ENCODE measurements at places on chromosomes 2 and 18.
A peak's percentile ranks its signal among the peaks of the same experiment; 100 is the strongest.

DNA sequence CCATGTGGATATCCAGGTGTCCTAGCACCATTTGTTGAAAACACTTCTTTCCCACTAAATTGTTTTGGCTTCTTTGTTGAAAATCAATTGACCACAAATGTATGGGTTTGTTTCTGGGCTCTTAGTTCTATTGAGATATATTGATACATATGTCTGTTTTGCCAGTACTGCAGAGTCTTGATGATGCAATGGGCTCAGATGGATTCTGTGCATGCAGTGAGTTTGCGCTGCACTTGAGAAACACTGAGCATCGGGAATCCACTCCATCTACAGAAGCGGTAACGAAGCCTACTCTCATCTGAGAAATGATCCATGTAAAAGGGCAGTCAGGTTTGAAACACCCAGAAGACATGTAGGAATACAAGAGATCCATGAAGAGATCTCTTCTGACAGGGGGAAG, 21.9 kb upstream of the DNAJC10 start:
- no peak for DNase-seq

- DNase-seq: no peak
Observed at GRCh38 chr2:231321021-231321420, 74.5 kb upstream of the B3GNT7 start.

DNA sequence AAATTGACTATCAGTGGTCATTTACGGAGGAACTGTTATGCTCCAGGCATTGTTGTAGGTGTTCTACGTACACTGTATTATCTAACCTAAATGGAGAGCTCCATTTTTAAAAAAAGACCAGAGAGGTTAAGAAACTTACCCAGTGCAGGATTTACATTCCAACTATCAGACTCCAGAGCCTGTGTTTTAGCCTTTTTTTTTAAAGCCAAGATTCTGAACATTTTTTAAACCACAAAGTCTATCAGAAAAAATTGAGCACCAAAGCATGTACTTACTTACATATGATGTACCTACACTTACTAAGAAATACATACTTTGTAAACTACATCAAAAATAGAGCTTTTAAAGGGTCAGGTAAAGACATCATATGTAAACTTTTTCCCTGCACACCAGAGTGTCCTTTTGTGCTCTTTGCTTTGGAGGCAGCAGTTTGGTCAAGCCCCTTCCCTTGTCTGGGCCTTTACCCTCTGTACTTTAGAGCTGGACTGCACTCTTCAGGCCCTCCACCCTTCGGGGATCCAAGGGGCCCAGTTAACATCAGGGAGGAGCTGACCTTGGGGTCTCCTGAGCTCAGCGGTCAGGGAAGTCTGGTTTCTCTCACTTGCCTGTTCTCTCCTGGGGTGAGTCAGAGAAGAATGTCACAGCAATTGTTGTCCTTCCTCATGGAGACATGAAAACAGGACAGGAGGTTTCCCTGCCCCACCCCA, 58.4 kb downstream of the ITGB1BP1 start:
- DNase-seq: no peak

DNA sequence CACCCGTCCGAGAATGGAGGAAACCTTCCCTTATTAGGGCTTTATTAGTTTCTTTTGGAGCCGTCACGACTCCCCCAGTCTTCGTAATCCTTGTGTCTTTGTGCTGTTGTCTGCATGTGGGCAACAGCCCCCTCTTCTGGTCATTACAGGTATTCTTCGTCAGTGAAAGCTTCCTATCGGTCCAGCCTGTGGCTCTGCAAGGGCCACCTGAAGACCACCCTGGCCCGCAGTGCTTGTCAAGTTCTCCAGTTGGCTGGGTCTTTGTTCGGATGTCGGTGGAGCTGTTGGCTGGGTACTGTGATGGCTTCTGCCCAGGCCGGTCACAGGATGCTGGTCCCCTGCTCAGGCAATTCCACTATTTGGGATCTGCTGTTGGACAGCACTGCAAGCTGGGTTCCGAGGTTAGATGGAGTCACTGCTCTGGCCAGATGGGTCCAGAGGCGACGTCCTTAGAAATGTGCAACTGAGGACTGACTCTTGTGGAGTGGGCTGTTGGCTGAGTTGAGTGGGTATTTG, 19.2 kb downstream of the E2F6 start:
- DNase-seq: peak; percentile 7

DNA sequence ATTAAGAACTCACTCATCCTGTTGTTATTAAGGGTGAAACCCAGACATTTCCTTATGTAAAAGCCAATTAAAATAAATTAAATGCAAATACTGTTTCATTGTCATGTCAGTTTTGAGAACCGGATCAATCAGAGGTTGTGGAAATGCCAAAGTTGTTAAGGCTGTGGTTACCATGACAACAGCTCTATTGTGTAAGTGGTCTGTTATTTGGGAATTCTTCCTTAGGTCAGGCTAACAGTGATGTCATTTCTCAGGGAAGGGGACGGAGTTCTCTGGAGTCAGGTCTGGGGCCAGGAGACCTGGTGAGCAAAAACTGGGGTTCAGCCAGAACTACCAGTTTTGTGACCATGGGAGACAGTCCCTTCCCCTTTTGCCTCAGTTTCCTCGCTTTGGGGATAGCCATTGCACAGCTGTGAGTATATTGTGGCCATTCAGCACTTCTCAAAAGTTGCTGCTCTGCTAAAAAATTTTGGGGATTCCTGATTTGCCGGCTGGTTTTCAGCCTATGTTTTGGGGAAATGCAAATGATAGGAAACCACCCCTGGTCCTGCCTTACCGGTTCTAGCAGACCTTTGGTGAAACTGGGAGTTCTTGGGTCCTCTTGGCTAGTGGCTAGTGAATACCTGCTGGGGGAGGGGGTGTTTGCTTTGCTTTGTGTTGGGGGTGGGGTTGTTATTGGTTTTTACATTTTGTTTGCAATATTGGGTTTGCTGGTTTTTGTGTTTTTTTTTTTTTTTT, 21.6 kb downstream of the HPCAL1 start:
- DNase-seq: no peak

GRCh38 chr2:207128867-207129266, 36.9 kb downstream of the KLF7 start:
- DNase-seq: no peak

GRCh38 chr2:115560666-115561065, 1118.2 kb downstream of the DPP10 start:
- no peak for DNase-seq

GRCh38 chr2:133789743-133790142, 221.5 kb upstream of the NCKAP5 start:
- DNase-seq: no peak

GRCh38 chr2:226906163-226906693, 70.4 kb downstream of the RHBDD1 start:
- no peak for DNase-seq

DNA sequence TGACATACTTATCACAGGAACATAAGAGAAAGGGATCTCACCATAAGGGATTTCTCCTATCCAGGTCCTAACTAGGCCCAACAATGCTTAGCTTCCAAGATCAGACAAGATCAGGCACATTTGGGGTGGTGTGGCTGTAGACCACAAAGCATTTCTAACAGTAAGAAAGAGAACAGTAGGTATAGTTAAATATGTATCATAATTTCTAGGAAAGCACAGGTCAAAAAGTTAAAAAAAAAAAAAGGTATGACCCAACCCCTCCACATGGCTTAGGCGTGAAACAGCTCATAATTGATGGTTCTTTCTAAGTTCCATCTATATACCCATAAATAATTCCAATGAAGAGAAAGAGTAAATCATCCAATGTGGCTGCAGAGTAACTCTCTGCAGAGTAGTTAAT, 6.9 kb downstream of the PRKD3 start:
- DNase-seq: no peak

GRCh38 chr2:98091738-98092137, 4.8 kb downstream of the VWA3B start:
- DNase-seq: no peak

DNA sequence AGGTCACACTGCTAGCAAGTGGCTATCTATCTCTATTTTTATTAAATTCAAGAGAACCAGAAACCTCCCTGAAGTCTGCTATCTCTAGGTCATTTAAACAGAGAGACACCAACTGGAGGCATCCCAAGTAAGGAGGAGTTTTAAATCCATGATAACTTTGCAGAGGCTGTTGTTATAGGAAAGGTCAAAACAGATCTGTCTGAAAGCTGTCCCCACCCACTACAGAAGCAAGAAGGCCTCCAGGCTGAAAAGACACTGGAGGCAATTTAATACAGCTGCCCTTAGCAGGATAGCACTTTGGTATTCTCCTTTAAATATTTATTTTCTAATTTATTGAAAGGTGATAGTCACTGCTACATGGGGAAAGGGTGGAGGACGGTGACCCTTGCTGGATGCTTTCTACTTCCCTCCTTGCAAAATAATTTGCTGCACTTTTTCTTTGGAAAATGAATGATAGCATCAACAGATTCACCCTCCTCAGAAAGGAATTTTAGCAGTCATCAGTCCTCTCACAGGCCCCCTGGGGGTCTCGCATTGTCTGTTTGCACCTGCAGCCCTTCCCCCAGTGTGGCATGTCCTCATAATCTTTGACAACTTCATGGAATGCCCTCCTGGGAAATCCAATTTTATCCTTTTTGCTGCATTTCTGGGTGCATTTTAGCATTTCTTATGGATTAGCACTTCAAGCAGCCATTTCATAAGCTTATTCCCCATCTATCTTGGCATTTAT, 429.5 kb upstream of the TNP1 start:
- DNase-seq: peak; percentile 43
